ENCODE measurements at places on chromosomes 7 and 10. TPM values are rescaled to one million over a fixed set of nuclear protein-coding genes. Genes with fewer than 3 reads are reported as not detected.

DNA sequence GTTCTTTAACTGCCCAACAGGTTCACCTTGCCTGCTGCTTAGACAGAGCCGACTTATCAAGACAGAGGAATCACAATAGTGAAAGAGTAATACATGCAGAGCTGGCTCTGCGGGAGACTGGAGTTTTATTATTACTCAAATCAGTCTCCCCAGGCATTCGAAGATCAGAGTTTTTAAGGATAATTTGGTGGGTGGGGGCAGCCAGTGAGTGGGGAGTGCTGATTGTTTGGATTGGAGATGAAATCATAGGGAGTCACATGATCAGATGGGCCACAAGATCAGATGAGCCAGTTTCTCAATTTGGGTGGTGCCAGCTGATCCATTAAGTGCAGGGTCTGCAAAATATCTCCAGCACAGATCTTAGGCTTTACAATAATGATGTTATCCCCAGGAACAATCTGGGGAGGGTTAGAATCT, 131.3 kb downstream of the AKR1D1 start:
- no peaks in the 10 kb centered on the region for H3K36me3 ChIP-seq
- no peaks in the 10 kb centered on the region for H3K4me1 ChIP-seq
- no peak overlapping the region for H3K4me3 ChIP-seq
- no peak overlapping the region for H3K27ac ChIP-seq
- no peak for DNase-seq

DNA sequence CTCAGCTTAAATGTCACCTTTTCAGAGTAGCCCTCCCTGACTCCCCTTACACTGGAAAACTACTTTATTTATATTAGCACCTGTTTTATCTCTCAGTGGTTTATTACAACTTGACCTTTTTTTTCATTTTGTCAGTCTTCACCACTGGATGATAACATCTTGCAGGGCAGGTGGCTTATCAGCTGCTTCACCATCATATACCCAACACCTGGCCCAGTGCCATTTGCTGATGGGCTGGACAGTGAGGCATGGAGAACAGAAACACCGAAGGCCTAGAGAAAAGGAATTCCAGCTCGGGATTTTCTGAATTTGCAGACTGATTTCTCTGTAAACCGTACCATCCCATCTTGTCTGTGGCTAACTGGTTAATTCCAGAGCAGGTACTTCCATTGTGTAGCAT, 48.5 kb downstream of the SORCS3 start:
- H3K4me1 ChIP-seq: no peaks in the 10 kb centered on the region
- no peaks in the 10 kb centered on the region for H3K36me3 ChIP-seq
- DNase-seq: no peak
- peaks cover 11% of the 10 kb centered on the region for H3K27me3 ChIP-seq
- no peak overlapping the region for H3K27ac ChIP-seq

DNA sequence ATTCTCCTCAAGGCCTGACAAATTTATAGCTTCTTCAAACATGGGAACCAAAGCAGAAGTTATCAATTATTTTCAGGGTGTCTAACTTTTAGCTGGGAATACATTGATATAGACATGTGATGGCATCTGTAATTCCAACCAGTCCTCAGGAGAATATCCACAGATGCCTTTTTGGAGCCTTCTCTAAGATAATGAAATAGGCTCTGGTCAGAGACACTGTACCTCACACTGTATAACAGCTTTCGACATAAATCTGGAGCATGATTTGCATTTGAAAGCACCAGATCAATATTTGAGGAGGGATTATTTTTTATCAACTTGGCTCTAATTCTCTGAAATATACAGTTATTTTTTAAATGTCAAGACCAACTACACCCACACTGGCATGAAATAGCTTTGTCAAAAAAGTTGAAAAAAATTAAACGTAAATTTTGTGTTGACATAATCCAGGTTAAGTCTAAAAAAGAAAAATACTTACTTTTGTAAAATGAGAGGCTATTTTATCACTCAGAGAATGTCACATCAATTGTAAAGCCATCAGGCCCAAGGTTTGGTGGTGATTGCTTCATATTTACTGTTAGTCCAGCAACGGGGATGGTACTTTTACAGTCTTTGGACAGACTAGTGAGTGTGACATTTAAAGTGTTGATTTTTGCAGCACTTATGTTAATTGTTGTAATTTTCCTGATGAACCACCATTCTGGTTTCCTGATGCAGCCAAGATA, 177.0 kb upstream of the SP8 start:
- H3K36me3 ChIP-seq: no peaks in the 10 kb centered on the region
- DNase-seq: no peak
- no peak overlapping the region for H3K27ac ChIP-seq
- H3K4me1 ChIP-seq: no peaks in the 10 kb centered on the region
- no peaks in the 10 kb centered on the region for H3K27me3 ChIP-seq
- no peak overlapping the region for H3K4me3 ChIP-seq

GRCh38 chr10:120012566-120012965, 120.0 kb downstream of the SEC23IP start:
- H3K36me3 ChIP-seq: no peaks in the 10 kb centered on the region
- no peak for DNase-seq
- no peak overlapping the region for H3K4me3 ChIP-seq
- H3K27me3 ChIP-seq: peaks cover 2% of the 10 kb centered on the region
- H3K27ac ChIP-seq: no peak overlapping the region
- no peaks in the 10 kb centered on the region for H3K4me1 ChIP-seq

DNA sequence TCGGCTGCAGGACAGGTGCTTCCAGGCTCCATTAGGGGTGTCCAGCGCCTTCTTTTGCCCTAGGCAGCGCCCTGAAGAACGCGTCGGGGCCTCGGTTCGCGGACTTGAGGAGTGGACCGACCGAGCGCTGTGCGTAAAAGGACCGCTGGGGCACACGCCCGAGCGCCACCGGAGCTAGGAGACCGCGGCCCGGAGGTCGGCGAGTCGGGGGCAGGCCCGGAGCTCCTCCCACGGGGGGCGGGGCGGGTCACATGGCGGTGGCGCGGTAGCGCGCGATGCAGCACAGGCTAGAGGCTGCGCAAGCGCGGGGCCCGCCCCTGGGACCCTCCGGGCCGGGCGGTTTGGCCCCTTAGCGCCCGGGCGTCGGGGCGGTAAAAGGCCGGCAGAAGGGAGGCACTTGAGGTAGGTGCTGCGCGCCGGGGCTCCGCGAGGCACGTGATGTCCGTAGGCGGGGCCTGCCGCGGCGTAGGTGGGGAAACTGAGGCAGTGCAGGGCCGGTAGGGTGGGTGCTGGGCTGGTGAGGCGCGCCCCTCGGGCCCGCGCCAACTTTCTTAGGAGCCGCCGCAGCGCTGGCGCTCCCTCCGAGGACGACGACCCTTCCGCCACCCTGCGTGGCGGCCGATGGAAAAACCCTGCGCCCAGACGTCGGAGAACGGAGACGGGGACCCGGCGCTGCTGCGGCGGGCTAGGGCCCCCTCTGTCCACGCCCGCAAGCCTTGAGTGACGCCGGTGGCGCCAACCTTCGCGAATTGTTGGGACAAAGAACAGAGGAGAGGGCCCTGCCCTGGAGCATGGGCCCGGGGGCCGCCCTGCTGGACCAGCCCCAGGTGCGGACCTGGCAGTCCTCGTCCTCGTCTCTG, at the start of gene PRXL2A:
Gene PRXL2A, plus strand, starts transcription at position 310 of the 860 bp plus-strand sequence. CDS start 11,917 bp downstream, outside the sequence.
- peak; percentile 83 for DNase-seq
- peaks cover 6% of the 10 kb centered on the region for H3K4me1 ChIP-seq
- no peaks in the 10 kb centered on the region for H3K36me3 ChIP-seq

PRKAR2B gene
- polyA plus RNA-seq: 0.68 TPM

- H3K4me3 ChIP-seq: peak overlapping the region; percentile 96
- H3K4me1 ChIP-seq: peaks cover 21% of the 10 kb centered on the region
- no peaks in the 10 kb centered on the region for H3K27me3 ChIP-seq
- peaks cover 8% of the 10 kb centered on the region for H3K36me3 ChIP-seq
- DNase-seq: peak; percentile 32
Observed at GRCh38 chr10:118340486-118340885, 1.6 kb downstream of the FAM204A start.

GALNT17 gene
- not detected for polyA plus RNA-seq

DNA sequence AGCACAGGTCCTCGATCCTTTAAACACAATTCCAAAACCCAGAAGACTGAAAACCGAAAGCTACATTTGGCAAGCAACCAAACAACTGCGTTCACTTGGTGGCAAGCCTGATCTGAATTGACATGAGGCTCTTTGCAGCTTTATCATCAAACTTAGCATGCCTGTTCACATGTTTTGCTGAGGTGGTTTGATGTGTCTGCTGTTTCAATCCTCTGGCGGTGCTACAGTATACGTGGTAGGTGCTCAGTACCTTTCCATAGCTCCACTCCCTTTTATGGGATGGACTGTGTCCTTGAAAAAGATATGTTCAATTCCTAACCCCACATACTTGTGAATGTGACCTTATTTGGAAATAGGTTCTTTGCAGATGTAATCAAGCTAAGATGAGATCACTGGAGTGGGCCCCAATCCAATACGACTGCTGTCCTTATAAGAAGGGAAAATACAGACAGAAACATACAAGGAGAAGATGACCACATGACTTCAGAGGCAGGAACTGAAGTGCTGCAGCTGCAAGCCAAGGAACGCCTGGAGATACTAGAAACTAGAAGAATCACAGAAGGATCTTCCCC, 33.4 kb downstream of the CCDC6 start:
- H3K4me1 ChIP-seq: peaks cover 52% of the 10 kb centered on the region
- no peak for DNase-seq
- H3K27me3 ChIP-seq: no peaks in the 10 kb centered on the region

- no peaks in the 10 kb centered on the region for H3K27me3 ChIP-seq
- H3K4me3 ChIP-seq: no peak overlapping the region
- no peaks in the 10 kb centered on the region for H3K4me1 ChIP-seq
- H3K27ac ChIP-seq: no peak overlapping the region
- DNase-seq: no peak
Observed at GRCh38 chr7:46033592-46033991, 112.5 kb upstream of the IGFBP3 start.

GTF2I gene
- 187 TPM for polyA plus RNA-seq

STOX1 gene
- polyA plus RNA-seq: 0.07 TPM

NRBF2 gene
- 14.2 TPM for polyA plus RNA-seq

GRCh38 chr7:23944131-23944530, 234.1 kb downstream of the STK31 start:
- no peaks in the 10 kb centered on the region for H3K4me1 ChIP-seq
- H3K4me3 ChIP-seq: no peak overlapping the region
- H3K27me3 ChIP-seq: no peaks in the 10 kb centered on the region
- H3K27ac ChIP-seq: no peak overlapping the region
- DNase-seq: no peak

GRCh38 chr7:33287738-33288137, 158.4 kb downstream of the BBS9 start:
- H3K4me3 ChIP-seq: no peak overlapping the region
- no peak for DNase-seq
- H3K27me3 ChIP-seq: no peaks in the 10 kb centered on the region
- no peak overlapping the region for H3K27ac ChIP-seq

GRCh38 chr7:47693216-47693615, 111.3 kb upstream of the TNS3 start:
- no peak overlapping the region for H3K4me3 ChIP-seq
- DNase-seq: no peak
- no peak overlapping the region for H3K27ac ChIP-seq
- no peaks in the 10 kb centered on the region for H3K27me3 ChIP-seq

NPTX2 gene
- polyA plus RNA-seq: not detected

TBX20 gene
- not detected for polyA plus RNA-seq

All from B cell (primary cell).